Pancreas (tissue), 10 donors: ENCODE measurements at places on chromosomes 12 and 14. TPM values are rescaled to one million over a fixed set of nuclear protein-coding genes. Genes with fewer than 3 reads are reported as not detected.

Gene RNASE2
- 0.45 TPM for polyA plus RNA-seq

Gene RDH16
- 0.84 TPM for polyA plus RNA-seq

Gene DDN
- polyA plus RNA-seq: 0.12 TPM

Gene MSI1
- 3.0 TPM for polyA plus RNA-seq

Gene NR4A1
- 85.4 TPM for polyA plus RNA-seq

Gene KRT85
- not detected for polyA plus RNA-seq

Gene KLRK1
- polyA plus RNA-seq: 0.92 TPM

DNA sequence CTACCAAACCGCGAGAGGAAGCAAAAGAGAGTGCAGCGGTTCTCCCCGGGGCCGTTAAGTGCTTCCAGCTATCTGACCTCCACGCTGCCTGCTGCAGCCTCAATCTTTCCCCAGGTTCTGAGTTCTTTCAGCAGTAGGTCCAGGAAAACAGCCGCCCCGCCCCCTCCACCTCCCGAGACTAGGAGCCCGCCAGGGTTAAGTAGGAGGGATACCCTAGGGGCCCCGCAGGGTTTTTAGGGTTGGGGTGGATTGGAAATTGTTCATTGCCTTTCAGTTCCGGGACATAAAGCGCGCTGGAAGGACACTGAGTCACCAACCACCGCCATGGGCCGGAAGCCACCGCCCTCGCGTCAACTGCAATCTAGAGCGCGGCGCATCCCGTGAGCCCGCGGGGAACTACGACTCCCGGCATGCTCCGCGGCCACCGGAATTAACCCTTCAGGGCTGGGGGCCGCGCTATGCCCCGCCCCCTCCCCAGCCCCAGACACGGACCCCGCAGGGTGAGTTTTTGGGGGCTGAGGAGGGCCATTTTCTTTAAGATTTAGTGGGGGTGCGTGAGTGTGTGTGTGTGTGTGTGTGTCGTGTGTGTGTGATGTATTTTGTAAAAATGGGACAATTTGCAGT is at the start of gene MYL6B:
Gene MYL6B, plus strand, starts transcription at position 456 of the 624 bp plus-strand sequence. CDS start 1,332 bp downstream, outside the sequence.
- H3K27ac ChIP-seq: peak within 1 kb of the TSS; percentile 85
- no peaks in the 10 kb centered on the region for H3K27me3 ChIP-seq
- H3K4me3 ChIP-seq: peak within 1 kb of the TSS; percentile 57
- DNase-seq: peak; percentile 96
- H3K4me1 ChIP-seq: peaks cover 15% of the 10 kb centered on the region

GRCh38 chr14:54369343-54369742 is 27.5 kb upstream of the CDKN3 start:
- H3K4me1 ChIP-seq: no peaks in the 10 kb centered on the region
- H3K4me3 ChIP-seq: no peak overlapping the region
- H3K36me3 ChIP-seq: no peaks in the 10 kb centered on the region

DNA sequence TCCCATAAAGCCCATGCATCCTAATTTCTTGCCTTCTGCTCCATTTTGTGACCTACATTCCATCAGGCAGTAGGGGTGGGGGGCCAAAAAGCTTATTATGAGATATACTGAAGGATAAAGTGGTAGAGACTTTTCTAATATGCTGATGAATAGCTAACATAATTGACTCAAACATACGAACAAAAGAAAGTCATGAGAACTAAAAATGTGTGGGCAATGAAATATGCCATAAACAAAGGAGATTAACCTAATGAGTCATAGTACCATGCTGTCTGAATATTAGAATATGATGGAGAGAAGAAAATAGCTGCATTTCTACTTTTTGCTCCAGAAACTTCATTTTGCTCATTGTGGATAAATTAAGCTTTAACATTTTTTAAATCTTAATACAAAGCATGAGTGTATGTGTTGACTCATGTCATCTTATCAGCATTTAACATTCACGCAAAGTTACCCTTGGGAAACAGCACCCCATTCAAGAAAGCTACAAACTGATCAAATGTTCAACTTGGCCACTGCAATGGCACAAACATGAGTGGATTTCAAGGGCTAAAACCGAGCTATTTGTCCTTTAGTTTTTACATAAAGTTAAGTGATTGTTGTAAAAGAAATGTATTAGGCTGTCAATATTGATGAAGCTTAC is 64.0 kb upstream of the DIO2 start:
- no peak overlapping the region for H3K27ac ChIP-seq
- H3K27me3 ChIP-seq: no peaks in the 10 kb centered on the region
- DNase-seq: no peak
- no peak overlapping the region for H3K4me3 ChIP-seq
- no peaks in the 10 kb centered on the region for H3K4me1 ChIP-seq

- no peaks in the 10 kb centered on the region for H3K36me3 ChIP-seq
- DNase-seq: no peak
- H3K4me1 ChIP-seq: no peaks in the 10 kb centered on the region
- H3K27me3 ChIP-seq: no peaks in the 10 kb centered on the region
- H3K4me3 ChIP-seq: no peak overlapping the region
Observed at GRCh38 chr12:44099486-44099885, 263.6 kb downstream of the TMEM117 start.

GRCh38 chr12:90574676-90575075 is 380.3 kb downstream of the CCER1 start:
- no peaks in the 10 kb centered on the region for H3K4me1 ChIP-seq
- no peaks in the 10 kb centered on the region for H3K36me3 ChIP-seq
- no peaks in the 10 kb centered on the region for H3K27me3 ChIP-seq
- no peak overlapping the region for H3K4me3 ChIP-seq

DNA sequence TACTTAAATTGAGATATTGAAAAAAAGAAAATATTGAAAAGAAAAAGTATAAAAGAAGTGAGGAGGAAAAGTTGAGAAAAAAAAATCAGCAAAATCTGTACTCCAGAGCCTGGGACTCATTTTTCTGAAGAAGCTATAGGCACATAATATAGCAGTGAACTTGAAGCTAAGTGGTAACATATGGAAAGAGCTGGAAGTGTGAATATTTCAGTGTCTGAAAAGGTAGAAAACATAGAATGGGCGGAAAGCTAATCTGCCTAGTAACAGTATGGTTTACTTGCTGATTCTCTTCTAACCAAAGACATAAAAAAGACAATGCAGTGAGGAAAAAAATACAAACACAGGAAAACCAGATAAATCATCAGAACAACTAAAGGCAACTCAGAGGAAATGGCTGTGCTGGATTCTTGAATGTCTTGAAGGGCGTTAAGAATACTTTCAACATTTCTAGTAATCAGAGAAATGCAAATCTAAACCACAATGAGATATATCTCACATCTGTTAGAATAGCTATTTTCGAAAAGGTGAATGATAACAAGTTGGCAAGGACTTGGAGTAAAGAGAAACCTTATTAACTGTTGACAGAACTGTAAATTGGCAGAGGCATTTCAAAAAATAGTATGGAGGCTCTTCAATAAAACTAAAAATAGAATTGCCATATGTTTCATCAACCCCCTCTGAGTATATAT is 784.6 kb downstream of the LRFN5 start:
- DNase-seq: no peak
- H3K27me3 ChIP-seq: no peaks in the 10 kb centered on the region
- H3K4me1 ChIP-seq: no peaks in the 10 kb centered on the region
- no peak overlapping the region for H3K4me3 ChIP-seq
- no peaks in the 10 kb centered on the region for H3K36me3 ChIP-seq

DNA sequence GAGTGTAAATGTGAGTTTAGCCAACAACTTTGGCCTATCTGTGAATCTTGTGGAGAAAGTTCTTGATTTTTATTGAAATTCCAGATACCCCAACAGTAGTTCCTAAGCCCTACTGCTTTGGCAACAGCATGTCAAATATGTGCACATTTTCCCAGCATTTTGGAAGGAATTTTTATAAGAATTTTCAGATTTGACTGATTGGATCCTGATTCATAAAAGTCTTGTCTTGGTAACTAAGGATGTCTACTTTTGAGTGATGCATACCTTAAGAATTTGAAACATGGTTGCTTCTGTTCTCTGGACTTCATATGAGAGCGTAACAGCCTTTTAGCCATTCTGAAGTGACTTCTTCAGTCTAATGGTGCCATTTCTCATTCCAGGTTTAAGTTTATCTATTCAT is 106.7 kb downstream of the ANO4 start:
- H3K4me3 ChIP-seq: no peak overlapping the region
- no peak for DNase-seq
- H3K36me3 ChIP-seq: no peaks in the 10 kb centered on the region
- H3K4me1 ChIP-seq: no peaks in the 10 kb centered on the region
- no peaks in the 10 kb centered on the region for H3K27me3 ChIP-seq

DNA sequence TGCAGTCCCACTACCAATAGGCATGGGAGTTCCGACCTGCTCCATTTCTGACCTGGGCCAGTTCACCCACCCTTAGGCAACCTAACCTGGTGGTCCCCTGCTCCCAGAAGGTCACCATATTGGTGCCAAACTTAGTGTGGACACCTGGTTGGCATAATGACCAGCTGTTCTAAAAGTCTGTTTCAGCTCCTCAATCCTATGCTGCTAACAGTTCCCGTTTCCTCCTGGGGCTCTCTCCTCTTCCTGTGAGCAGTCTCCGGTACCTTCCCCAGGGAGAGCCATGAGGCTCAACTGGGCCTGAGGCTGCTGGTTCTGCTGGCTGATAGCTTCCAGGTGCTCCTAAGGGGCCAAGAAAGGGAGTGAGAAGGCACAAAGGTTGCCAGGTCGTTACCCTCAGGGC is 15.9 kb upstream of the BLTP3B start:
- H3K27ac ChIP-seq: no peak overlapping the region
- no peak for DNase-seq
- no peak overlapping the region for H3K4me3 ChIP-seq
- H3K27me3 ChIP-seq: no peaks in the 10 kb centered on the region

- no peaks in the 10 kb centered on the region for H3K36me3 ChIP-seq
- H3K4me3 ChIP-seq: no peak overlapping the region
- H3K27ac ChIP-seq: no peak overlapping the region
- no peaks in the 10 kb centered on the region for H3K27me3 ChIP-seq
- peaks cover 5% of the 10 kb centered on the region for H3K4me1 ChIP-seq
Observed at GRCh38 chr14:100677554-100678468, 48.9 kb upstream of the DLK1 start.

DNA sequence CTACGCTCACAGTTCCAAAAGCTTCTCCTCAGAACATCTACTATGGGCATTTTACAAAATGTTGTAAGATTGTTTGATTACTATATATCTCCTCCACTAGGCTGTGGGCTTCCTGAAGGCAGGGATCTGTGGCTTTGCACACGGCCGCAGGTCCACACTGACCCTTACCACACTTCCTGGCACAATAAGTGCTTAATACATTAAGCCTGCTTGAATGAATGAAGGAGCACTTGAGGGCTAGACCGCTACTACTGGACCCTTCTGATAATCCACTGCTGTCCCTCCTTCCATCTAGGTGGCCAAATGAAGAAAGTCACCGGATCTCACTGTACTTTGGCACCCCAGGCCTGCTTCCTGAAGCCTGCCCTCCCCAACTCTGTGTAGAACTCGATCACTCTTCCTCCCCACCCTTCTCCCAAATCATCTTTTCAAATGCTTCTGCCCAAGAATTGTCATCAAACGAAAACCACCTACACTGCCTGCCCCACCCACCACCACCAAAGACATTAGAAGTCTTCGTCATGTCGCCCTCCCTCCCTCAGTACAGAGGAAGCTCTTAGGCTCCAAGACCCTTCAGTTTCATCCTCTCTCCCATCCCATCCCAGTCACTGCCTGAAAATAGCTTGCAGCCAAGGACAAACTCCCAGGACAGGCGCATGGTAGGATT is 596 bp upstream of the ZBTB39 start:
- no peaks in the 10 kb centered on the region for H3K27me3 ChIP-seq
- H3K36me3 ChIP-seq: peaks cover 24% of the 10 kb centered on the region
- no peak overlapping the region for H3K4me3 ChIP-seq
- DNase-seq: no peak
- no peak overlapping the region for H3K27ac ChIP-seq
- peaks cover under 1% of the 10 kb centered on the region for H3K4me1 ChIP-seq

GRCh38 chr12:40117818-40118217 is 11.9 kb upstream of the SLC2A13 start:
- no peak overlapping the region for H3K27ac ChIP-seq
- H3K36me3 ChIP-seq: no peaks in the 10 kb centered on the region
- no peaks in the 10 kb centered on the region for H3K4me1 ChIP-seq
- H3K27me3 ChIP-seq: no peaks in the 10 kb centered on the region

GRCh38 chr12:98635657-98636323 is 8.8 kb downstream of the IKBIP start:
- no peak for DNase-seq
- no peaks in the 10 kb centered on the region for H3K4me1 ChIP-seq
- no peak overlapping the region for H3K27ac ChIP-seq
- H3K4me3 ChIP-seq: no peak overlapping the region
- no peaks in the 10 kb centered on the region for H3K36me3 ChIP-seq
- H3K27me3 ChIP-seq: no peaks in the 10 kb centered on the region

DNA sequence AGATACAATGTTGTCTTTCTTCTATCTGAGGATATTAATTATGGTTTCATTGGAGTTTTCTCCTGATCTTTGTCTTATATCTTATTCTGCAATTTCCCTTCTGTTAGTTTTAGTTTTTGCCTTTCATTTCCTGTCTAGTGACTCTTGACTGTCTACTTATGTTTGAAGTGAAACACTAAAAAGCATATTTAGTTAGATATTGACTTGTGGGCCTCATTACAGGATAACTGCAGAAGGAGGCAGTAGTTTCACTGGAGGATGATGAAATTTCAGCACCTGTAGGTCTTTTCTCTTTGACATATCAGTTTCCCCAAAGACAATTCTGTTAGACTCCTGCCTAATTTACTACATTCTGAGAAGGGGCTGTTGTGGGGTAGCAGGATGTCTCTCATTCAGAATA is 97.5 kb upstream of the NEDD1 start:
- H3K4me1 ChIP-seq: no peaks in the 10 kb centered on the region
- no peaks in the 10 kb centered on the region for H3K27me3 ChIP-seq
- no peak overlapping the region for H3K4me3 ChIP-seq
- DNase-seq: no peak
- H3K36me3 ChIP-seq: no peaks in the 10 kb centered on the region

- H3K4me3 ChIP-seq: no peak overlapping the region
- no peaks in the 10 kb centered on the region for H3K36me3 ChIP-seq
- no peaks in the 10 kb centered on the region for H3K4me1 ChIP-seq
Observed at GRCh38 chr12:69999561-69999960, 174.5 kb downstream of the MYRFL start.

GRCh38 chr12:109880938-109881337 is 597 bp upstream of the GLTP start:
- no peaks in the 10 kb centered on the region for H3K36me3 ChIP-seq
- no peak for DNase-seq
- no peak overlapping the region for H3K27ac ChIP-seq
- no peaks in the 10 kb centered on the region for H3K4me1 ChIP-seq
- peak overlapping the region; percentile 47 for H3K4me3 ChIP-seq

GRCh38 chr14:89264196-89264800 is 152.7 kb downstream of the FOXN3 start:
- H3K4me3 ChIP-seq: no peak overlapping the region
- no peak for DNase-seq
- H3K27ac ChIP-seq: no peak overlapping the region
- H3K4me1 ChIP-seq: no peaks in the 10 kb centered on the region
- no peaks in the 10 kb centered on the region for H3K36me3 ChIP-seq
- no peaks in the 10 kb centered on the region for H3K27me3 ChIP-seq

GRCh38 chr12:94240171-94240570 is 91.8 kb downstream of the PLXNC1 start:
- H3K4me1 ChIP-seq: no peaks in the 10 kb centered on the region
- DNase-seq: no peak
- no peaks in the 10 kb centered on the region for H3K27me3 ChIP-seq
- H3K4me3 ChIP-seq: no peak overlapping the region
- H3K36me3 ChIP-seq: no peaks in the 10 kb centered on the region

GRCh38 chr12:114209861-114210260 is 196.1 kb downstream of the TBX5 start:
- no peak for DNase-seq
- H3K4me1 ChIP-seq: no peaks in the 10 kb centered on the region
- H3K27me3 ChIP-seq: no peaks in the 10 kb centered on the region
- no peak overlapping the region for H3K27ac ChIP-seq
- no peak overlapping the region for H3K4me3 ChIP-seq
- H3K36me3 ChIP-seq: no peaks in the 10 kb centered on the region
